ENCODE measurements at places on chromosomes 7 and 10.

DNA sequence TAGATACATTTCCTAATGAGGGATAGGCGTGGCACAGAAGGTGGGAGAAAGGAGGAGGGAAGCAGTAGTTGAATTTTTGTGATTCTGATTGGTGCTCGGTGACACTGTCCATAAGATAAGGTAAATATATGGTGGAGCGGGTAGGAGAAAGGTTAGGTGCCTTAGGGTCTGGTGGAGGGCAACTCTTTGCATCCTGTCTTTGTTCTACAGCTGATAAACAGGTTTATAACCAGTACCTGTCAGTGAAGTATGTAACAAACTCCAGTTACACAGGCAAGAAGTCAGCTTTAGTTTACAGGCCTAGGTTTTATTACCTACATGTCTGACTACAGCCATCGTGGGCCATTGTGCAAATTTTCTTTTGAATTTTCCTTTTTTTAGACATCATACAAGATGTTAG, 10.9 kb upstream of the FAM180A start:
- no peak for DNase-seq

DNA sequence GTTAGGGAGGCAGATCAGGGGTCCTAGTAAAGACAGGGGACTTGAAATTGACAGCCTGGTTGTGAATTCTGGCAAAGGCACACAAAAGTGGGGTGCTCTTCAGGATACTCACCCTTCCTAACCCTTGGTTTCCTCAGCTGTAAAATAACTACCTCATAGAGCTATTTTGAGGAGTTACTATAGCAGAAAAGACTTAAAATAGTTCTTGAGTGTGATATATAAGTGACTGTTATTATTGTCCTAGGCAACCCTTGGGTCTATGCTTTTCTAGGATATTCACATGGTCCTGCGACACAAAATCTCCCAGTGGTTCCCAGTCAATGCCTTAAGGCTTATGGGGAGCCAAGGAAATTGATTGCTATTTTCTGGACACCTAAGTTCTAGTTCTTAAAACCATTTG, 98.1 kb upstream of the NAMPT start:
- no peak for DNase-seq

- DNase-seq: no peak
Observed at GRCh38 chr7:140568021-140568813, 72.4 kb downstream of the DENND2A start.

DNA sequence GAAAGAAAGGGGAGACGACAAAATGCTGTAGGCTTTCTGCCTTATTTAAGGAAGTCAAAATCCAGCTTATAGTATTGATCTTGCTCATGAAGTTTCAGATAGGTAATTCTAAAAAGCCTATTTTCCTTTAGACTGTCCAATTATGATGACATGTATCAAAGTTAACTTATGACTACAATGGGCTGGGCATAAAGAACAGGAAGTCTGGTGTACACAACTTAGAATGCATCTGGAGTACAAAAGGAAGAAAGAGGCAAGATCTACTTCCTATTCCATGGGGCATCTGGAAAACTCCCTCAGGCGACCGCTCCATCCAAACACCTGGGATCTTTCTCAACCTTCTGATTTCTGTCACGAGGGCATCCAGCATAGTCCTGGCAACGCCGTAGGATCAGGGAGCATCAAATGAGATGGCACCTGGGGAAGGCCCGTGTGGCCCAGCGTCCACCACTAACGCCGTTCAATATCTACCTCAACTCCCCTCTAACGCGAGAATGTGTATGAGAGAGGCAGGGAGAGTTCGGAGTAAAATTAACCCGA, 512 bp downstream of the FAM24B start:
- DNase-seq: no peak

- no peak for DNase-seq
Observed at GRCh38 chr7:149762089-149762488, 11.3 kb downstream of the ZNF467 start.

DNA sequence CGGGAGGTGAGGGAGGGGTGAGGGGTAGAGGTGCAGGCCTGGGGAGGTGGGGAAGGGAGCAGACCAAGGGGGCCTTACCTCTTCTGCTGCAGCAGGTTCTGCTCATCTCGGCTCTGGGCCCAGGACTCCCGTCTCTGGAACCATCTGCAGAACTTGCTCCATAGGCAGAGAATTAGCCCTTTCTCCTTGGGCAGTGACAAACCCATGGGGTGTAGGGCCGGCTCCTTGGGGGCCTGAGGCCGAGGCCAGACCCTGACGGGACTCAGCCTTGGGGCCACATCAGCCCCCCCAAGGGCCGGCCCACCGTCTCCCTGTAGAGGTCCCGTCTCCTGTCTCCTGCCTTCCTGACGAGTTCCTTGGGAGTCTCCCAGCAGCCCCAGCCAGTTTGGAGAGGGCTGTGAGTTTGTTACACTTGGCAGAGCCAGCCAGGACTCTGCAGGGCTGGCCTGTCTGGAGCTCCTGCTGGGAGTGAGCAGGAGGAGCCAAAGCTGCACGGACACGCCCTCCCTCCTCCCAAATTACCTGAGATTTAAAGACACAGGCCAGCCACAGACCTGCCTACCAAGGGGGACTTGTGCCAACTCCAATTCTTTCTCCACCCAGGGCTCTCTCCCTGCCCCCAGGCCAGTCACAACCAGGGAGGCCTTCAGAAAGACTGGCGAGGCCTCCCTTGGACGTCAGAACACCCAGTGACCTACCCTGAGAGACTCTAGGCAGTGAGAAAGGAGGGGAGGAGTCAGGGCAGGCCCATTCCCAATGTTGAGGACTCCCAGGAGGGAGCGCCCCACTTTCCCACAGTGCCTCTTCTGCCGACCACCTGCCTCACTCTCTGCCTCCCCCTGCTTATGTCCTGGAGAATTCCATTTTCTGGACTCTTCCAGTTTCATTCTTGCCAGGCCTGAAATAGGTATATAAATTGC, at the start of gene TRPV6:
TRPV6 (minus strand) TSS at position 435 of the 920 bp plus-strand sequence.
- DNase-seq: no peak

- DNase-seq: no peak
Observed at GRCh38 chr7:129845178-129845971, 107.4 kb downstream of the UBE2H start.

DNA sequence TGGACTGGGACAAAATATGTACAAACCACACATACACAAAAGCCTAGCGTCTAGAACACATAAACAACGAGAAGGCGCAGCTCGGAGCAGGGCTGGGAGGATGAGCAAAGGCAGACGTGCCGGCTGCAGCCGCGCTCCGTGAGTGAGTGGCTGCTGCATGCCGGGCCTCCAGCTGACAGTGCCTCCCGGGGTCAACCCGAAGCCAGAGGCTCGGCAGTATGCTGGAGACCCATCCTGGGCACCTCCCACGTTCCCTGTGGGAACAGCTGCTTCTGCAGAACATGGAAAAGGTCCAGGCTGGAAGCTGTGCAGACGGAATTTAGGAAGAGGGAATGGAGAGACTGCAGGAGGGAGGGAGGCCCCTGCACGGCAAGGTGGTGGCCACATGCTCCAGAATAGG, 3.6 kb upstream of the GPR146 start:
- no peak for DNase-seq

GRCh38 chr10:78035025-78035424, 1.4 kb downstream of the RPS24 start:
- no peak for DNase-seq

All from activated CD4-positive, alpha-beta T cell treated with anti-CD3 and anti-CD28 coated beads, Interleukin-2, amount 50 U/mL, for 48 hours (primary cell).